ENCODE measurements at places on chromosomes 7 and 10. TPM values are rescaled to one million over a fixed set of nuclear protein-coding genes. Genes with fewer than 3 reads are reported as not detected.

- no peak for DNase-seq
These were observed 143.1 kb upstream of the KLF6 start for GRCh38 chr10:3928078-3928477.

GRCh38 chr7:150982351-150982750 lies 4.2 kb upstream of the KCNH2 start:
- DNase-seq: no peak

PIK3AP1 gene
- polyA plus RNA-seq: not detected

DNA sequence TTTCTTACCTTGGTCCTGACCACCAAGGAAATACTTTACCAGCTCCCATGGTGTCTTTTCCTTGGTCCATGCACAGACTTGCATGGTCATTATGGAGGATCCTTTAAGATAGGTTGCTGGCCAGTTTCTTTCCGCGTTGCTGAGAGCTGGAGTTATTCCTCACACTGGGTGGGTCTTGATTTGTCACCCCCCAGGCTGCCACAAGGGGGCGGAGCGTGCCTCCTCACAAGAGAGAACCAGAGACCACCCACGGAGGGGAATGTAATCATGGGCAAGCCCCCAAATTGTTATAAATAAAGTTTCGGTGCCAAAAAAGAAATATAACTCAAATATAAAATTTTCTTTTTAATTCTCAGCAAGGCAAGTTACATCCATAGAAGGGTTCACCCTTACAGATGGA lies 10.5 kb upstream of the TRIM24 start:
- no peak for DNase-seq

ACSM6 gene
- polyA plus RNA-seq: not detected

DYNC1I1 gene
- 0.45 TPM for polyA plus RNA-seq

GRCh38 chr7:120825576-120825975 lies 32.4 kb downstream of the TSPAN12 start:
- DNase-seq: no peak

ARHGEF35 gene
- 7.6 TPM for polyA plus RNA-seq

DNA sequence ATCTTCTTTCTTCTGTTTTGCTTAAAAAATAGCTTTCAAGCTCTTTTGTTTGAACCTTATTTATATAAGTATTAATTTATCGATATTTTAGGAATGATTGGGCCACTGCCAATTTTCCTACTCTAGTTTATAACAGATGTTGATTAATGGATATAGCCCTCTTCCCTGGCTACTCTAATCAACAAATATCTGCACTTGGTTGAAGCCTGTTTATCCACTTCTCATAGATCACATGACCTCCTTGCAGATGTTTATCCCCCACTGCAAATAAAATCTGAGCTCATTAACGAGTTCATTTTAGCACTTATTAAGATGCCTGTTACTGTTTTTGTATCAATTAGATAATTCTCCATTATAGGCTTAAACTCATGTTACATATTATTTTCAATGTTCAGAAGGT lies 715.3 kb downstream of the CNTNAP2 start:
- no peak for DNase-seq

DNA sequence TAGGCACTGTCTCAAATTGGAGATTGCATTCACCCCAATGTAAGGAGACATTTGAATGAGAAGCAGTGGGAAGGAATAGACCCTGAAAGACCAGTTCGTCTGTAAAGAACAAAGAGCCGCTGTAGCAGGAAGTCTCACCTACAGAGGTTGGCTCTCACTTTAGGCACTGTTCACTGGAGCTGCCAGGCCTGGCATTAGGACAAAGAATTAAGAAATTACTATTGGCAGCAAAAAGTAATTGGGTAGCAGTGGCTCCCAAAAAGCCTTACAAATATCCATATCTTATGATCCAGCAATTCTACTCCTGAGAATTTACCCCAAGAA lies 10.5 kb upstream of the TEX36 start:
- no peak for DNase-seq

- DNase-seq: no peak
These were observed 16.8 kb upstream of the CSGALNACT2 start for GRCh38 chr10:43121444-43121843.

GRCh38 chr10:13829790-13830189 lies 243.0 kb downstream of the PRPF18 start:
- DNase-seq: no peak

OR2A1 gene
- polyA plus RNA-seq: not detected

- DNase-seq: peak; percentile 30
These were observed 278.5 kb downstream of the BICC1 start for GRCh38 chr10:58791137-58791536.

DNA sequence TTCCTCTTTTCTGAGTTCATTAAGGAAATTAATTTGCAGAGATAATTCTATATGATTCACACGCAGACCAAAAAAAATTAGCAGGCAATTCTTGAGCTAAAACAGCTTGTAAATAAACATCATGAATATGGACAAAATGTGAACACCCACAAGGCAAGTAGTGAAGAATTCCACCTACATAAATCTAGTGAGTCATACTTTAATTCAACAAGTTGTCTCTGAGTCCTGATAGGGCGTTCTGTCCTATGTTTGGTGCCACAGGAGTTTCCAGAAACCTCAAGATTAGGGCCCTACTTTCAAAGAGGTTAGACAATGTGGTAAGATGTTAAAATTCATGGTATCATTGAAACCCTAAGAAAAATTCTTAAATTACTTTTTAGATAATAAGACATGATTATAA lies 122.3 kb downstream of the SGMS1 start:
- DNase-seq: peak; percentile 80

CHN2 gene
- 0.17 TPM for polyA plus RNA-seq

DNA sequence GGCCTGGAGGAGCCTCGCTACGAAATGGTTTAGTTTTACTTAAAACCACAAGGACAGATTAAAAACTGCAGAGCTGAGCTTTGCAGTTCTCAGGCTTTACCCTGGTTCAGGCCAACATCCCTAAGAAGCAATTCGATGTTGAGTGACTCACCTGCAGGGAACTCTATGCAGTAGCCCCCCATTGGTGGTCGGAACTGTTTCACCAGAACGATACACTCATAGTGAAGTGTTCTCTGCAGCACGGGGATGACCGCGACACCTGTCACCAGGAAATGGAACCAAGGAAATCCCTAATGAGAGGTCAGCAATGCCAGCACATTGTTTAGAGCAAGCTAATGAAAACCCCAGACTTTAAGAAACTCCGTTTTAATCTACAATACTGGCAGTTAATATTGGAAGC lies 18.0 kb downstream of the NUDT5 start:
- peak; percentile 5 for DNase-seq
